ENCODE measurements at places on chromosomes 12 and 14.

DNA sequence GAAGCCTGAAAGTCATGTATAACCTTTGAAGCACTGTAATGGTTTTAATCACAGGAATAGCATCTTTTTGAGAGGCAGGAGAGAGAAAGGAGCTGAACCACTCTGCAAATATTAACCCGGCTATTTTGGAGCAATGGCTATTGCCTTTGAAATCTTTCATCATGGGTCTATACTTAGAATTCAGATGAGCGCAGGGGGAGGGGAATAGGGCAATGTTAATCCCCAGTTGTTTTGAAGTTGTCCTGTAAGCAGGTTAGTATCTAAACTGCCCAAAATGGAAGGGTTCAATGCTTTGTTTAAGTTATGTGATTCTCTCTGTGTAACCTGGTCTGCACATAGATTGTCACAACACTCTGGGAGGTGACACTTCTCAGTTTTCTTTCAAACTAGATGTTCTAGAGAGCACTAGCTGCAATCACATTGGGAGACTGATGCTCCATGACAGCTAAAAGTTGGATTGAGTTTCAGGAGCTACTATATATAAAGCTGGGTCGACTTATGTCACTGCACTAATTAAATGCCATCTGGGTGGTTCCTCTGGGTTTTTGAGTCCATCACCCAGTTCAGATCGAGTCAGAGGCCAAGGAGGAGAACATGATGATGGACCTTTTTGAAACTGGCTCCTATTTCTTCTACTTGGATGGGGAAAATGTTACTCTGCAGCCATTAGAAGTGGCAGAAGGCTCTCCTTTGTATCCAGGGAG is at the start of gene MYF6:
TSS of gene MYF6 (plus strand) at position 509 of the 704 bp plus-strand sequence. CDS start at position 595, 86 bp downstream.
- no peak for DNase-seq

GRCh38 chr14:34302654-34303053 is 159.4 kb downstream of the SPTSSA start:
- no peak for DNase-seq

- DNase-seq: no peak
These were observed 163.9 kb downstream of the RBM19 start for GRCh38 chr12:113802000-113802749.

DNA sequence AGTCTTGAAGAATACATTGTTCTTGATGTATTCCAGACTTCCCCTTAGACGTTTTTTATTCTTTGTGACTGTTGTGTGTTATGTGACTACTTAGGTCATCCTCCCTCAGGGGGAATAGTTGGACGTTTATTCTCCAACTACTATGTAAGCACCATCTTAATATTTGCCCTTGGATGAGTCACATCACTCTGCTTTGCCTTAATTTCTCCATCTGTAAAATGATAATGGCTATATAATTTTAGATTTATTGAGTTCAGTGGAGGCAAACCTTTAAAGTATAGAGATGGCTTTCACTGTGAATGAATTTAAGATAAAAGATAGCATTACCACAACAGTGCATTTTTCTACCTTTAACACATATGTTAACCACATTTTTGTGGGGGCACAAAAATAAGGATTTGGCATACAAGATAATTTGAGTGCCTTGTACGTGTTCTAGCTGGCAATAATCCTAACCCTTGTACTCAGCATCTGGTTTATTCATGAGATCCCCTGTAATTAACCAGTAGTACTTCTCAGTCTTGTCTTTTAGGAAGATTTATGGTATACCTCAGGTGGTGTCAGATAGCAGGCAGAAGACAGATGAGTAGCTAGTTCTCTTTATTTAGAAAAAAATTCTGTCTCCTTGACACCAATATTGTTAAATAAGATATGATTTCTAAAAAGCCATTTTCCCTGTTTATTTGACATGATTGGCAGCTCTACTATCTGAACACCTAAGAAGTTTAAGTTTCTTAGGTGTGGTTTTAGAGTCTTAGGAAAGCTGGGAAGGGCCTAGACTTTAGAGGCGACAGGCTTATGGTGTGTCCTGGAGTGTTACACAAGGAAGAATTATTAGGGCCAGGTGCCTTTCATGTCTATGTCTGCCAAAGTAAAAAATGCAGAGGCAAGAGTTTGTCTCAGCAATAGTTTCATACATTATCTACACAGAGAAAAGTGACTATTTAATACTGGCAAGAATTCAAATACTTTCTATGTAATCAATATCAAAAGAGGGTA is 152.3 kb downstream of the RAD51B start:
- no peak for DNase-seq

- DNase-seq: no peak
These were observed 10.1 kb upstream of the CLEC12A start for GRCh38 chr12:9961106-9961505.

GRCh38 chr12:132423251-132423819 is 66.6 kb upstream of the FBRSL1 start:
- peak; percentile 79 for DNase-seq

DNA sequence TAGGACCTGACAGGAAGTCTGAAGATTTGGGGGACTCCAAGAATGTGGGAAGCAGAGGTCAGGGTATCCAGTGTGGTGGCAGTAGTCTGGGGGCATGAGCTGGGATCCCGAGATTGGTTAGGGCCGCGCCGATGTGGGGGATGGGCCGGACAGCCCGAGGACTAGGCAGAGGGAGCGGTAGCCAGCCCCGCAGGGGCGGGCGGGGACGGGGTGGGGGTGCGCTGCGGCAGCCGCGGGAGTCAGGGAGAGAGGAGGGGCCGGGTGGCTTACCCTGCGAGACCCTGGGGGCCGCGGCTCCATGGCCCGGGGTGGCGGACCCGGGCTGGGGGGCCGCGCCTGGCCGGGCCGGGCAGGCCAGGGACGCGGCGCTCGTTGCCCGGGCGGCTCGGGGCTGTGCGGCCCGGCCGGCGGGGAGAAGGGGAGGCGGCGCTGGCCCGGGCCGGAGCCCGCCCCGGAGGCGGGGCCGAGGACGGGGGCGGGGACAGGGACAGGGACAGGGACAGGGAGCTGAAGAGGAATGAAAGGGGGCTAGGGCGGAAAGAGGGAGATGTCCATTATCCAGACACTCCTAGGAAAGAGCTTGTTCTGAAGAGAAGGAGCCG is 5.6 kb downstream of the ZNF385A start:
- peak; percentile 94 for DNase-seq

DNA sequence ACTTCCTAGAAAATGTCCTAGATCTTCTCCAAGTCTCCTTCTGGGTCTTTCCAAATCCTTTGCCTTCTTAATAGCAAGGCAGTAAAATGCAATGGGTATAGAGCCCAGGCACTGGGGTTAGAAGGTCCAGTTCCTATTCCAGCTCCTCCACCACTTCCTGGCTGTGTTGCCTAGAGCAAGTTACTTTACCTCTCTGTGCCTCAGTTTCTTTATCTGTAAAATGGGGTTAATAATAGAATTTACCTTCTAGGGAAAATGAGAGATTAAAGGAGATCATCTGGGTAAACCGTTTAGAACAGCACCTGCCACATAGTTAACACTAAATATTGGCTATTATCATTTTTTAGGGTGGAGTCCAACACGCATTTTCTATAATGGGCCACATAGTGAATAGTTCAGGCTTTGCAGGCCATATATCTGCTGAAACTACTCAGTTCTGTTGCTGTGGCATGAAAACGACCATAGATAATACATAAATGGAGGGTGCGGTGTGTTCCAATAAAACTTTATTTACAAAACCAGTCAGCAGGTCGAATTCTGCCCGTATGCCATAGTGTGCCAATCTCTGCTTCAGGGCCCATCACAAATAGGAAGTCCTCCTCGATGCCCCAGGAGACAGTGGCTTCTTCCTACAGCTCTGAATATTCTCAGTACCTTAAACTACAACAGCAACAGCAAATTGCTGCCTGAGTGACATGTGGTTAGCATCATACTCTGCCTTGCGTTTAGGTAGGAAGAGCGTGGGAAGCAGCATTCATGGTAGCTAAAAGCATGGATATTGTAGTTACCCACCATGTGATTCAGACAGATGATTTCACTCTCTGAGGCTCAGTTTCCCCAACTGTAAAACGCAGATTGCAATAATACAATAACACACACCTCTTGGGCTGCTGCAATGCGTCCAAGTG is 60.9 kb downstream of the SVOP start:
- no peak for DNase-seq

DNA sequence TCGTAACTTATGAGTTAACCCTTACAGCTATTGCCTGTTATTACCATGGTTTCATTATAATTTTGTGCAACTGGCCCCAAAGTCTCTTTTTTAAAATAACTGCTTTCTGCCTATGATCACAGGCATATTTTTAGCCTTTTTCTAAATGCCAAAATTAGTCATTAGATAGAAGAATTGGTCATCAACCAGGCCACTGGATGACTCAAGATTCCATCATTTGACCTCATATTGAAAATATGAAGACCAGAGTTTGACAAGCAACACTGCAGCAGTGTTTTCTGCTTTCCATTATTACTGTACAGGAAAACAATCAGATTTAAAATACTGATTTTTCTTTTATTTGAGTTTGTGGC is 54.7 kb upstream of the OTOGL start:
- DNase-seq: no peak

DNA sequence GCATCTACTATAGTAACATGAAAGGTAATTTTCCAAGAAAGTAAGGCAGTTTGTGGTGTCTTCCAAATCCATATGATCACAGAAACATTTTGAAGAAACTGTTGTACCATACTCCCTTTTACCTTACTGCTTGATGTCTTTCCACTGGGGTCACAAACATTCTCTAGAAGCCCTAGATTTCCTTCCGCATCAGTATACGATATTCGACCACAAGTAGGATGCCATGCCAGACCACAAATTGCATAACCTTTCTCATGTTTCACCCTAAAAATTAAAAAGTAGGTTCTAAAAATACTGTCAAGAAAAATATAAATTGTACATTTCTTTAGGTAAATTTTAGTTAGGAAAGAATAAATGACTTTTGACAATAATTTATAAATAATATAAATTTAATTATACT is 26.5 kb downstream of the WDHD1 start:
- no peak for DNase-seq

DNA sequence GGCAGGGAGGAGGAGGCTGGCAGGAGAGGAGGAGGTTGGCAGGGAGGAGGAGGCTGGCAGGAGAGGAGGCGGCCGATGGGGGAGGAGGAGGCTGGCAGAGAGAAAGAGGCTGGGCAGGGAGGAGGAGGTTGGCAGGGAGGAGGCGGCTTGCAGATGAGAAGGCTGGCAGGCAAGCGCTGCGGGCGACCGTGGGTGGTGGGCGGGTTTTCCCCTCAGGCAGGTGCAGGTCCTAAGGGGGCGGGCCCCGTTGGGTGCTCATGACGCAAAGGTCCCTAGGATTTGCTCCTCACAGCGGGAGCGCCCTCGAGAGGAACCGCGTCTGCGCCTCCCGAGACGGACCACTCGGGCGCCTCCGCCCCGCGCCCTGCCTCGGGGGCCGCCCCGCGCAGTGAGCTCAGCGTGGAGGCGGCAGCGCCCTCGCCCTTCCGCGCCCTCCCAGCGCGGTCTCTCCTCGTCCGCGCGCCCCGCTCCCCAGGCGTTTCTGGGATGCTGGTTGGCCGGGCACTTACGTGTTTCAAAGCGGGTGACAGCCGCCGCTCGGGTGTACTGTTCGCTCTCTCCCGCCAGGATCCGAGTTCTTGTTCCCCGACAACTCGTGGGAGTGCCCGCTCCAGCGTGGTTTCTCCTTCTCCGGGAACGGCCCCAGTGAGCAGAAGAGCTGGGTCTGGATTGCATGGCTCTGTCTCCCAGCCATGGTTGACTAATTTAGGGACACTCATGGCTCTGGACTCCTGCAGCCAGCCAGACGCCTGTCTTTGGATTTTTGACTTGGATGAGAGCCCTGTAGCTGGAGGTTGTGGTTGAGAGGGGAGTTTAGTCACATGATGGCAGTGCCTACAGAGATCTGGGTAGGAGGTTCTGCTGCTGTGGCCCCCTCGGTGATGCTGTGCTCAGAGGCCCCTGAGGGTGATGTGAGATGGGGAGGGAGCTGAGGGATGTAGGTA is 64.1 kb upstream of the PPP4R3A start:
- peak; percentile 77 for DNase-seq

GRCh38 chr12:39503439-39503838 is 60.5 kb upstream of the KIF21A start:
- DNase-seq: no peak

DNA sequence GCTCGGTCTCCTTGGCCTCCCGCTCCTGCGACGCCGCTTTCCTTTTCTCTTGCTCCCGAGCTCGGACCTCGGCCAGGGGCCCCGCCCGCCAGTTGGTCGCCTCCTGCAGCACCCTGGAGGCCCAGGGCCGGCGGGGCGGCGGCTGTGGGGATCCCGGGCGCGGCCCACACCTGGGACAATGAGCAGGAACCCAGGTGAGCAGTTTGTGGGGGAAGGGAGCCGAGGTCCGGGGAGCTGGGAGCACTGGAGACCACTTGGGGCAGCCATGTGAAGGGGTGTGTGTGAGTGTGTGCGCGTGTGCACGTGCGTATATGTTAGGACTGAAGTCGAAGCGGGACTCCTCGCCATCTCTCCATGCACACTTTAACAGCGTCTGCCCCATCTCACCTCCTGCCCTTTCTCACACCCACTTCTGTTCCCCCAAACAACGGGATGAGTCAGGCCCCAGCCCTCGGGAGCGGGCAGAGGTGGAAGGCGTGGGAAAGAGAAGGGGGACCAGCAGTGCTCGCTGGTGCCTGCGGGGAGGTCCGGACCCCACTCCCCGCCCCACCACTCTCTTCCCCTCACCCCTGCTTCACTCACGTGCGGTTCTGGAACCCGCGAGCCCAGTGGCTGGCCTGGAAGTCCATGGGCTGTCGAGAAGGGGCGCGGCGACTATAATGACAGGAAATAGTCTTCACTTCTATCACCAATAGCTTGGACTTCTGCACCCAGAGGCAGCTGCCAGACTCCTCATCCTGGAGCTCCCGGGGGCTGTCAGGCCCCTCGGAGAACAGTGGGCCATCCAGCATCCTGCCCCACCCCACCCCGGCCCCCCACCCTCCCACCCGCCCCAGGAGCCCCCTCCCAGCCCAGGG is 450 bp downstream of the DDN start:
- peak; percentile 87 for DNase-seq

DNA sequence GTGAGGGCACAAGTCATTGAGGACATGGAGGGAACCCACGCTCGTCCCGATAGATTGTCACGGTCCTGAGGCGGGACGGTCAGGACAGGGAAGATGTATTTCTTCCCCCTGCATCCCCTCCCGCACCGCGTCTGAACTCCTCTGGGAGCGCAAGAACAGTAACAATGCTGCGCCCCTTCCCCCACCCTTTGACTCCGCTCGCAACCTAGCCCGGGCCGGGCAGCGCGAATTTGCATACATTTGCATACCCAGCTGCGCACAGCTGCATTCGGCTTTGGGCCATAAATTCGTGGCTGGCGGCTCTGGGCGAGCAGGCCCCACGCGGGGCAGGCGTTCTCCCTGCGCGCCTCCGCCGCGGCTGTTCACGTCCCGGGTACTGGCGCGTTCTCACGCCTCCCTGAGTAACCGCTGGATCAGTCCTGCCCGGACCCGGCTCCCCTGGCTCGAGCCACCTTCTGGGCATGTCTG is 29.0 kb upstream of the SMUG1 start:
- DNase-seq: peak; percentile 94

Data from endodermal cell (in vitro differentiated cells).